Suppressor macrophage treated with lipopolysaccharide for 1 hour (primary cell): ENCODE measurements at places on chromosomes 3 and 15.
A peak's percentile ranks its signal among the peaks of the same experiment; 100 is the strongest.

- DNase-seq = peak; percentile 4
Observed at GRCh38 chr3:134711284-134711683, 60.5 kb upstream of the KY start.

DNA sequence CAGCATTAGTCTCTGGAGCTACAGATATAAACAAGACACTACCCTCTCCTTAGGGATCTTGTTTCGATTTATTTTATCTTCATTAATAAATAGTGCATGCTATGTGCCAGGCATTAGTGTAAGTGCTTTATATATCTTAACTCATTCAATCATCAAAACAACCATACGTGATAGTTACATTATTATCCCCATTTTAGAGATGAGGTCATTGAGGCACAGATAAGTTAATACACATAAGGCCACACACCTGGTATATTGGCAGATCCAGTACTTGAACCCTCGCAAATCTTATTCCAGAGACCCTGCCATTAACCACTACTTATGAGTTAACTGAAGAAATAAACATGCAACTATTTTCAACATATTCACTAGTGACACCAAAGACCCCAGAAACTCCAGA lies 25.7 kb upstream of the NR2F2 start:
- no peak for DNase-seq

- peak; percentile 33 for DNase-seq
Observed at GRCh38 chr15:80242802-80243201, 9.2 kb downstream of the CTXND1 start.

DNA sequence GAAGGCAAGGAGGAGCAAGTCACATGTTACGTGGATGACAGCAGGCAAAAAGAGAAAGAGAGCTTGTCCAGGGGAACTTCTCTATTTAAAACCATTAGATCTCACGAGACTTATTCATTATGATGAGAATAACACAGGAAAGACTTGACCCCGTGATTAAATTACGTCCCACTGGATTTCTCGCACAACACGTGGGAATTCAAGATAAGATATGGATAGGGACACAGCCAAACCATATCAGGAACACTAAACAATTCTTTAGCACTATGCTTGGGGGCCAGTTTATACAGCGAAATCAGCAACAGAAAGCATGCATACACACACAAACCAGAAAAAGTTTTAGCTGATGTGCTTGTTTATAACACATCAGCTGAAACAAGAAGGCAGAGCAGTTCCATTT lies 704.2 kb downstream of the OTOL1 start:
- DNase-seq = no peak

- DNase-seq = no peak
Observed at GRCh38 chr15:64923546-64923945, 11.8 kb downstream of the ANKDD1A start.

- DNase-seq = no peak
Observed at GRCh38 chr3:58792921-58793451, 126.4 kb upstream of the FAM3D start.

DNA sequence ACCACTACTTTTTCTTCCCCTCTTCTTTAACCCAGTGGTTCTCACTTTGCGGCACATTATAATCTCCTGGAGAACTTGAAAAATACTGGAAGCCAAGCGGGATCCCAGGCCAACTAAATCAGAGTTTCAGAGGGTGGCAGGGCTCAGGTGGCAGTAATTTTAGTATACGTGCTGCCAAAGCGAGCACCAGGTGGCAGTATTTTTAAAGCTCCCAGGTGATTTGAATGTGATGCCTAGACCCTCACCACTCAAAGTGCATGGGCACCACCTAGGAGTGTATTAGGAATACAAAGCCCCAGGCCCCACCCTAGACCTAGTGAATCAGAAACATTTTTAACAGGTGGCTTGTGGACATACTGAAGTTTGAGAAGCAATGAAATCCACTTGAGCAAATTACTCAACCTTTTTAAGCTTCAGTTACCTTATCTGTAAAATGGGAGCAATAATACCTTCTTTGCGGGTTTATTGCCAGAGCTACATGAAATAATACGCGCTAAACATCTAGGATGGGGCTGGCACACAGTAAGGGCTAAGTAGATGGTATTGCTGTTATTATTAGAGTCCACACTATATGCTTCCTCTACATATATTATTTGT lies 8.3 kb downstream of the B3GALNT1 start:
- no peak for DNase-seq

- no peak for DNase-seq
Observed at GRCh38 chr15:60095711-60096110, 91.6 kb downstream of the FOXB1 start.

GRCh38 chr15:61921093-61921492 lies 139.2 kb downstream of the VPS13C start:
- no peak for DNase-seq

- no peak for DNase-seq
Observed at GRCh38 chr3:63951492-63952247, 39.5 kb upstream of the SCAANT1 start.

- no peak for DNase-seq
Observed at GRCh38 chr15:36389107-36389506, 190.3 kb upstream of the CDIN1 start.

DNA sequence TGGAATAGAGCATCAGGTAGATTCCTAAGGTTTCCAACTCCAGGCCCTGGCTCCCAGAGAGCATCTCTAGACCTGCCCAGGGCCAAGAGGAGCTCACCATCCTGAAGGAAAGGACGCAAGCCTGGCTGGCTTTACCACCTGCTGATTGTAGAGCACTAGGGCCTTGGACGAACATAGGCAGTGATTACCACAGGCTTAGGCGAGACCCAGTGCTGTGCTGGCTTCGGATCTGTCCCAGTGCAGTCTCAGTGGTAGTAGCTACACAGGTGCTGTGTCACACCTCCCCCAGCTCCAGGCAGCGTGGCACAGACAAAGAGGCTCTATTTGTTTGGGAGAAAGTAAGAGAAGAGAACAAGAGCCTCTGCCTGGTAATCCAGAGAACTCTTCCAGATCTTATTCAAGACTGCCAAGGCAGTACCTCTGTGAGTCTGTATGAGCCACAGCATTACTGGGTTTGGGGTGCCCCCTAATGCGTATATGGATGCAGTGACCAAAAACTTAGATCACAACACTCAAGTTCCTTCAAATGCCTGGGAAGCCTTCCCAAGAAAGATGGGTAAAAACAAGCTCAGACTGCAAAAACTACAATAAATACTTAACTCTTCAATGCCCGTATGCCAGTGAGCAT lies 25.4 kb downstream of the ISG20 start:
- DNase-seq = peak; percentile 53

DNA sequence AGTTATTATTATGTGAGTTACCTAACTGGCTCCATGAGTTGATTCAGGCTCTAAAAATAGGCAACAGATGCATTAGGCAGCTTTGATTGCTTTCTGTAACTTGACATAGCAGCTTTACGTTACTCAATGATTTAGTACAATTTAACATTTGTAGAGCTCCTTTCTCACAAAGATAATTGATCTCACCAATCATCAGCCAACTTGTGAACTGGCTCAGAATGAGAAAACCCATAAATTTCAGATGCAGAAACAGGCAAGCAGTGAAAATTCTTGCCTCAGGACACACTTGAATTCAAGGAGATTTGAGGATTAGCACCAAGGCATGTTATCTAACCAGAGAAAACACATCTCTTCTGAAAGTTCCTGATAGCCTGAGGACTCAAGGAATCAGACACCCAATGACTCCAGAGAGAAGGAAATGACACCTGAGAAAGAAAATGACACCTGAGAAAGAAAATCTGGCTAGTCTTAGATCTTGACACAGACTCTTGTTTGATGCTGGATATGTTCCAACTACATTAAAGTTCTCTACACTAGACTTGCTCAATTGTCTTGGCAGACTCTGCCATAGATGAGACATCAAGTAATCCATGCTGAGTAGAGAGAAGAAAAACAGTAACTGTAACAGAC lies 315.1 kb upstream of the CBLB start:
- DNase-seq = no peak

DNA sequence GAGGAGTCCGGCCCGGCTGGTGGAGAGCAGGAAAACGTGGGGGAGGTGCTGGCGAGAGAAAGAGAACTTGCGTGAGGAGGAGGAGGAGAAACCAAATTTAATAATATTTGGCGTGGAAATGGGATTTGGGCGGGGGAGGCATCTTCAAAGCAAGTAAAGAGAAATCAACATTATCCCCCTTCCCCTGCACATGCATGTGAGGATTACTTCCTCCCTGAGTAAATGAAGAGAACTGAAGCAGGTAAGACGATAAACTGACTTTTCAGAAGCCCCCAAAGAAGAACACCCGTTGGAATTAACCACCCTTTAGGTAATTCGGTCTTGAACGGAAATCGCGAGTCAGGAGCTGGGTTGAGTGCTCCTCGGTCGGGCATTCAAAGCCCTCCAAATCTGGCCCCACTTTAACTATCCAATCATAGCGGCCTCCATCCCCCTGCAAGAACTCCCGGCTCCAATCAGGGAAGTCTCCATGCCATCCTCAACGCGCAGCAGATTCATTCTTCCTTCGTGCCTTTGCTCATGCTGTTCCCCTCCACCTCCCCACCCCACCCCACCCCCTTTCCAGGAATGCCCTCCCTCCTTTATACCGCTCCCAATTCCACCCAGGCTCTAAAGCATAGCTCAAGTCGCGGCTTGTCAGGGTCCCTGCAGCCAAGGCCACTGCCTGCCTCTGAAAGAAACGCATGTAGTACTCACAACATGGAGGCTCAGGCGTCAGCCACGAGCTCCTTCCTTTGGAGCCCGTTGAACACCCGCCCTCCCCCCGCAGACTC lies 545 bp upstream of the RFX7 start:
- no peak for DNase-seq

GRCh38 chr15:69593981-69594966 lies 141.7 kb downstream of the RPLP1 start:
- peak; percentile 51 for DNase-seq

DNA sequence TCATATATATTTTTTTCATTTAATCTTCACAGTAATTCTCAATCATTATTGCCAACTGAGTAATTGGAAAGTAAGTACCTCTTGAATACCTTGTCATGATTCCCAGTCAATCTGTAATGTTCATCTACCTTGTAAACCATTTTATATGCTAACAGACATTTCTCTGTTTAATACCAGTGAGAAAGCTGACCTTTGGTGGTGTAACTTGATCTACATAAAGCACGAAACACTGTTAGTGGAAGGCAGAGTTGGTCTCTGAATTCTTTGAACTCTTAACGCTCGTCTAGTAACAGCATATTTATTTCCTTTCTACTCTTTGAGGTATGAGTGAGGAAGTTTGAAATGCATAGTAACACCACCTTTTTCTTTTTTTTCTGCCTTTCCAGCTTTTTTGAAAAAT lies 59.5 kb downstream of the SLC25A26 start:
- no peak for DNase-seq

DNA sequence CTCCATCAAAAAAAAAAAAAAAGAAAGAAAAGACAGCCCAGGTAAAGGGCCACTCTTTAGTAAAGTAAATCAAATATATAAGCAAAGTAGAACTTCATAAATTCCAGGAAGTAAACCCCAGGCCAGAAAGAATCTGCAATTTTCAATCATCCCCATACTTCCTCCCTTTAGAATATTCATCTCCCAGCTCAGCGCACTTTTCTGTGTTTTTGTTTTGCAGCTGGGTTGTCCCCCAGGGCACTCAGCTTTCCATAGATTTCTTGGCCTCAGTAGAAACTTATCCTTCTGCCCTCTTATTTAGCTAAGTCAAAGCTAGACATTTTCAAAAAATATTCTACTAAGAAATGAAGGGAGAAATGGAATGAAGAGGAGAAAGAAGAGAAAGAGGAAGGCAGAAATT lies 24.0 kb upstream of the SPRED1 start:
- no peak for DNase-seq

- DNase-seq = no peak
Observed at GRCh38 chr3:28924744-28925360, 356.0 kb upstream of the RBMS3 start.

GRCh38 chr3:107133891-107134290 lies 243.3 kb upstream of the CCDC54 start:
- no peak for DNase-seq

DNA sequence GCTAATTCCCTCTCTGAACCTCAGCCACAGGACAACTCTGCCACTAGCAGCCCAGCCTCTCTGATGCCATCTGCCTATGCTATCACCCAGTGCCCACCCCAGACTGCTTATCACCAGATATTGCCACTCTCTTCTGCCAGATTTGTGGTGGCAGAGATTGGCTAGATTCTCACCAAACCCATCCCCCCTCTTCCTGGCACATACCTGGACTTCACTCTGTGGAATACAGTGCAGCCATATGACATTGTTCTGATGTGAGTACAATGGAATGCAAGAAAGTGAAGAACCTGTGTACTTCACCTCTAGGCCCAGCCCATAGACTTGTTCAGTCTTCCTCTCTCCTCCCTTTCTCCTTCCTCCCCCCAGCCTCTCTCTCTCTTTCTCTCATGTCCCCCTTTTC lies 46.9 kb upstream of the NTRK3 start:
- no peak for DNase-seq
